ENCODE measurements at places on chromosomes 4 and X.
A peak's percentile ranks its signal among the peaks of the same experiment; 100 is the strongest.

GRCh38 chr4:1001561-1002130 is 8.4 kb upstream of the SLC26A1 start:
- no peak for DNase-seq

- peak; percentile 41 for DNase-seq
Observed at GRCh38 chr4:170079981-170080380, 9.8 kb downstream of the AADAT start.

DNA sequence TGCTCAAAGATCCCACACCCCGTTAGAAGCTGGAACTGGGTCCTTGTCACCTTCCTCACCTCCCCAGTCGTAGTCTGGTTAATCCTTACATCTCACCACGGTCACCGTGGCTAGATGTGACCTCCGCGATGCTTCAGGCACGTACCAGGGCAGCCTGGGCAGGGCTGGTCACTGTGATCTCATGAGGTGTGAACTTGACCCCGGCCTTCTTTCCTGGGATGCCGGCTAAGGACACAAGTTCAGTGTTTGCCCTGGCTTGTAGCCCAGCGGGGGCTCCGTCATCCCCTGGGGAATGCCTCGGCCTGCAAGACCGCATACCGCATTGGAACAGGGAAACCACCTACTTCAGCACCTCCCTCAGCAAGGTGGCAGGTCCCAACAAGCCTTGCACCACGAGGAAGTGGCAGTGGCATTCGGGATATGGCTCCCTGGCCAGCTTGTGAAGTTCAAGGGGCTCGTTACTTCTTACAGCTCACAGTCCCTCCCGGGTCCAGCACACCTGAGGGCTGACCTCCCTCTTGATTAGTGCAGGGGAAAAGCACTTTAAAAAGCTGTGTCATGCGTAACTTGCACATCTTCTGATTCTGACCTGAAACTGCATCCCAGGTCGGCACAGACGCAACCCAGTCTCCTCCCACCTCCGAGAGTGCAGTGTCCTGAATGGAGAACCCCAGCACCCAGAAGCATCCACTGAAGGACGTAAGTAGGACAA is 25.9 kb downstream of the NOP14 start:
- DNase-seq: no peak

DNA sequence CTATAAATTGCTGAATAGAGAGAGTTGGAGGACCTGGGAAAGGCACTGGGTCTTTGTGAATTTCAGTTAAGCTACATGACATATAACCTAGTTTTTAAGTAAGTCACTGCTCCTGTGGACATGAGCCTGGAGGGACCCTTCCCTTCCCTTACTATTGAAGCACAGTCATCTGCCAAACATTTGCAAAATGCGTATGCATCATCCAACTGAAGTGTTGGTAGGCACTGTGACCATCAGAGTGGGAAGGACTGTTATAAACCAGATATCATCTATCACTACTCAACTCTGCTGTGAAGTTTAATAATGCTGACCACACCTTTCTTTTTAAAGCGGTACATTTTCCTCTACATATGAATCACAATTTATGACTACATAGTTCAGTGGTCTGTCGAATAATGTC is 5.2 kb downstream of the GABRA3 start:
- peak; percentile 86 for DNase-seq

GRCh38 chr4:6134612-6135220 is 65.6 kb downstream of the JAKMIP1 start:
- peak; percentile 49 for DNase-seq

DNA sequence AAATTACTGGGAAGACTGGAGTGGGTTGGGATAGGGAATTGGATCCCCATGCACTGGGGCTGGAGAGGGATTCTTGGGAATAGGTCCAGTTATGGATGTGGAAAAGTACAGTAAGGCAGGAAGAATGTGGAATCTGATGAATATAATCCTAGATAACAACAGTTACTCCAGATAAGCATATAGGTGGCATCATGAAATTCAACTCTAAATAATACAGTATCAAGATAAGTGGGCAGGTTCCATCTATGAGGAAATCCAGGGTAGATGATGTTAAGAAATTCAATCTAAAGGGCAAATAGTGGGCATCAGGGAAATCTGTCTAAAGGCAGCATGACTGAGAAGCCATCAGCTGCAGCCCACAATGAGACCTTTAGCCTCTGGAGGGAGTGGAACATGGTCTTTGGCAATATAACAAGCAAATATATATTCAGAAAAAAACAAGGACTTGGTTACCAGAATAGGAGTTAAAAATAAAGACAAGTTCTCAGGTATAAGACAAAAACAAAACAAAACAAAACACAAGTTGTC is 1.2 kb downstream of the DTHD1 start:
- DNase-seq: no peak

DNA sequence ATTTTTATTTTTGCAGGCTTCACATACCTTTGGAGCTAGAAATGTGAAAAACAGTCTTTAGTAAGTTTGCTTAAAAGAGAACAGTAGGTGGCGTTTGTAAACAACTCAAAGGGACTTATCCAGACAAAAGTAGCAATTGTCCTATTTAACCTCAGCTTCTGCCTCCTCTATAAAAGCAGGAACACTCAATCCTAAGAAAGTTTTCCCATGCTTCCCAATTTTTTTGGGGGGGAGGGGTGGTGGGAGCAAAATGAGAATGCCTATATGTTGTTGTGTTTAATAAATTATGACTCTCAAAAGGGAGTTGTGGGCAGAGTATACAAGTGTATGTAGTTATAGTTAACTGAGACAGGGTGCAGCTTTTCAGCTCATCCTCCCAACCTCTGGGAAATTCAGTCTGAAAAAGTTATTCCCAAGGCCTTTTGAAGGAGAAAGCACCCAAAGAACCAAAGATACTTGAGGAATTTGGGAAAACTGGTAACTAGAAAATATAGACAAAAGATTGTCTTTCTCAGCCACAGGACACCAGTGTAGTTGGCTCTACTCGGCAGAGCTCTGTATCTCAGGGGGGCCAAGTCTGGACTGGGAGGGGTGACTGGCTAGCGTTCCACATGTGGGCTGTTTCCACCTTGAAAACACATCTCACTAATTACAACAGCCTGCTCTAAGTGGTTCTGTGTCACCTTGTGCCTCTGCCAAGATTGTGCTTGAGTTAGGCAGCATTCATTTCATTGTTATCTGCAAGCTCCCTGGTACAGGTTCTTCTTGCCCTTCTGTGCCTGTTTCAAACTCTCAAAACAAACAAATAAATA is 2.8 kb downstream of the SFRP2 start:
- DNase-seq: peak; percentile 18

DNA sequence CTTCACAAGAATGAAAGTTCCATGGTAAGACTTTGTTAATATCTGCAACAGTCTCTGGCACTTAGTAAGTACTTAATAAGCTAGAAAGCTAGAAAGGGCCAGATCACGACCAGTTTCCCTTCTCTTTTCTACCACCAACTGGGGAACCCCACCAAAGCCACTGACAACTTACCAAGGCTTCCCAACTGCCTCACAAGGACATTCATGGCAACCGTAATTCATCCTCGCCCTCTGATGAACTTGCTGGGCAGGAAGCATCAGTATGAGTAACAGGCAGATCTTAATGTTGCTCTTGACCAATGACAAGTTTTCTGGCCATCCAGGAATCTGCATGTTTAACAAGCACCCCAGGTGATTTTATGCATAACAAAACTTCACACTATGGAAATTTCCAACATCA is 23.2 kb upstream of the ZCCHC13 start:
- DNase-seq: no peak

GRCh38 chrX:68428431-68428830 is 4.9 kb downstream of the OPHN1 start:
- peak; percentile 71 for DNase-seq

DNA sequence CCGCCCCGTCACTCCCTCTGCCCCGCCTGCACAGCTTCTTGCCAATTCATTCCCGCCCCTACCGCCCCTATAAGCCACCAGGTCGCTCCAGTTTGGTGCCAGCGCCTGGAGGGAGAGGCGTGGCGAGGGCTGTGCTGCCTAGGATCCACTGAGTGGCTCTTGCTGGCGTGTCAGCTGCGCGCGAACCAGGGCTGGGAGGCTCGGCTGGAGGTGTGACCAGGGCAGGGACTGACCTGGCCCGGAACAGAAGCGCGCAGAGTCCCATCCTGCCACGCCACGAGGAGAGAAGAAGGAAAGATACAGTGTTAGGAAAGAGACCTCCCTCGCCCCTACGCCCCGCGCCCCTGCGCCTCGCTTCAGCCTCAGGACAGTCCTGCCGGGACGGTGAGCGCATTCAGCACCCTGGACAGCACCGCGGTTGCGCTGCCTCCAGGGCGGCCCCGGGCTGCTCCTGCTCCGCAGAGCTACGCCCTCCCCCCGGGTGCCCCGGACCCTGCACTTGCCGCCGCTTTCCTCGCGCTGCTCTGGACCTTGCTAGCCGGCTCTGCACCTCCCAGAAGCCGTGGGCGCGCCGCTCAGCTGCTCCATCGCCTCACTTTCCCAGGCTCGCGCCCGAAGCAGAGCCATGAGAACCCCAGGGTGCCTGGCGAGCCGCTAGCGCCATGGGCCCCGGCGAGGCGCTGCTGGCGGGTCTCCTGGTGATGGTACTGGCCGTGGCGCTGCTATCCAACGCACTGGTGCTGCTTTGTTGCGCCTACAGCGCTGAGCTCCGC is at the start of gene GPR78:
Gene GPR78, plus strand, starts transcription at position 72 of the 773 bp plus-strand sequence. Its CDS starts 591 bp downstream, at position 663.
- no peak for DNase-seq

DNA sequence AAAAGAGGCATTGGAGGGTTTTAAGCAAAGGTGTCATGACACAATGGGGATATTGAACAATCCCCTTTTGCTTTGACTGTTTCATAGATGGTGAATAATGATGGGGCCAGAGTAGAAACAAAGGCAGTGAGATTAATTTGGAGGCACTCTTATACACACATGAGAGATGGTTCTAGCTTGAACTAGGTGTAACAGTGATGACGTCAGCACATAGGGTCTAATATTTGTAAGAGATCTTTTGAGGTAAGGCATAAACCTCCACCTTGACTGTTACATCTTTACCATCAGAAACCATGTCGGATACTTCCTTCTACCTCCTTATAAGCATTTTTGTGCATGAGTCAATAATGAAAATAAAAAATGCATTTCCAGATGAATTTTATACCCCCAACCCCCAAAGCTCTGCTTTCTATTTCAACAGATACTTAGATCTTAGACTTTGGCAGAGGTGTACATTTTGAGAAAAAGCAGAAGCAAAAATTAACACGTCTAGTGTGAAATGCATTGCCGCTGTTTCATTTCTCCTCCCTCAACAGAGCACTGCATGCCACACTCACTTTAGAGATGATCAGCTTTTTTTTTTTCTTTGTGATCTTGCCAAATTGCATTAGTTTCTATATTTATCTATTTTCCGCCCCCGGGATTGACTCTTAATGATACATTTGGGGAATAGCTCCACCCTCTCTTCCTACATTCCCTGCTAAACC is 87.2 kb downstream of the HS3ST1 start:
- no peak for DNase-seq

DNA sequence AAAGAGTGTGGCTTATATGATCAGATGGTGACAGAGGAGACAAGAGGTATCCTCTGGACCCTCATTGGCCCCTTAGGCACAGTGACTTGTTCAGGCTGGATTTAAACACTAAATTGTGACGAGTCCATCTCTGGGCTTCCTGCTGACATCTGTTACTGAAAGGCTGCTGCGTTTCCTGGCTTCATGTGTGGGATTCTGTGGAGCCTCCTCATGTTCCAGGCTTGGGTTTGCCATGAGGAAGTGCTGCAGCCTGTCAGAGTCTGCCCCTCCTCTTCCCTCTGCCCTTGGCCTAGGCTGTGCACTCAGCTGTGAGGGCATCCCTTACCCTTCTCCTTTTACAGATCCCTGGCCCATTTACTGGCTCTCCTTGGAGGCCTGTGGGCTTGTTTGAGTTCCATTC is 159.1 kb upstream of the TTC29 start:
- no peak for DNase-seq

- no peak for DNase-seq
Observed at GRCh38 chrX:42109428-42109827, 186.1 kb upstream of the CASK start.

DNA sequence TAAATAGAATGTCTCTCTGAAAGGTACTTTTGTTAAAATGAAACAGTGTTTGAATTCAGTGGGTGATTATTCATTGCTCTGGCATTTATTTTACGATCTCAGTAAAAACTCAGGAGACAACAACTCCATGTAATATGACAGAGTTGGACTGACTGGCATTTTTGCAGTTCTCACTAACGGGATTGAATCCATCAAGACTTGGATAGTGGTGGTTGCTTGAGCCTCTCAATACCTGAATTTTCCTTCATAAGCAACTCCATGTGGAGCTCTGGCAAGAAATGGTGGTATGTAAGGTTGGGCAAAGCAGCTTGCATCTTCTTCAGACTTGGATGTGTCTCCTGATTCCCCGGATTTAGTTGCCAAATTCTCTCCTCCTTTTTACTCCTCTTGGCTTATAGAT is 72.7 kb downstream of the FRMPD4 start:
- peak; percentile 32 for DNase-seq

DNA sequence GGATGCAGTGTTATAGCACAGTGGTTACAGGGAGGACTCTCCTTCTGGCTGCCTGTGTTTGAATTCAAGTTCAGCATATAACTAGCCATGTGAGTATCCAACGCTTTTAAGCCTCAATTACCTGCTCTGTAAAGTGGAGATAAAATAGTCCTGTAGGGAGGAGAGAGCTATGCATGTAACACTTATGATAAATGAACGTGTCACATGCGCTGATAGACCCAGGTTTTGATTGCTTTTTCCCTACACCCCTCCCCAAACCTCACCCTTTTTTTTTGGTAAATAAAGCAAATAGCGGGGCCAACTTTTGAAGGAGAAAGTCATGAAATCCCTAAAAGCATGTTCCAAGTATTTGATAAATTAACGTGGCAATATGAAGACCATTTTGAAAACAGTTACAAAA is 20.4 kb upstream of the AMELX start:
- no peak for DNase-seq

- no peak for DNase-seq
Observed at GRCh38 chr4:55380576-55380975, 15.2 kb upstream of the TMEM165 start.

GRCh38 chr4:138688408-138689085 is 327.0 kb upstream of the NOCT start:
- no peak for DNase-seq

- DNase-seq: no peak
Observed at GRCh38 chr4:80189956-80190677, 7.2 kb upstream of the PRDM8 start.

DNA sequence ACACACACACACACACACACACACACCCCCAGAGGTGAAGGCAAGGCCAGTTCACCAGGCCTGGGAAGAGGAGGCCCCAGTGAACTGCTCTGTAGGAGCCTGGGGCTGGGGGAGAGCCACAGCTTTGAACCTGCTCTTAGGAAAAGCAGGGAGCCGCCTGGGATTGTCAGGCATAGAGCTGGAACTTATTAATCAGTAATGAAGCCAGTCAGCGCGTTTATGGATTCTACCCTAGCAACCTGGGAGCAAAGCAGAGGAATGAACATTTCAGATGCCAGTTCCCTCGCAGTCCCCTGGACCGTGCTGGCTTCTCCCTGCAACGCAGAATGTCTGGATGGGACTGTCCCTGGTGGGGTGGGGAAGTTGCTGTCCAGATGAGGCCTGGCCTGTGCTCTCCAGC is 45.3 kb upstream of the DDX3X start:
- DNase-seq: no peak

DNA sequence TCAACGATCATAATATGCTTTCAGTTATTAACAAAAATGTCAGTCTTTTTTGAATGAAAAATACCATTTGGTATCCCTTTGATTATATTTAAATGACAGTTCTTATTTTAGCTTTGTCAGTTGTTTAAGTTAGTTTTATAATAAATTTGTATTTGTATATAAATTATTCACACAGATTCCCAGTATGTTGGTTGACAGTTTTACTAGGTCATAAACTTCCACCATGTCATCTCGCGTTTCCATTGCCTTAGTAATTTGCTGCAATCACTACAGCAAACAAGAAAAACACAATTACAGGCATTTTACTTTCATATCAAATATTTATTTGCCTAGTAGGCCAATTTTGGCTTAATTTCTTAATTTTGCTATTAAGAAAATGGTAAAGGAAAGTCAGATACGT is 109.6 kb upstream of the ANK2 start:
- no peak for DNase-seq

All from HT1080 (cell line).